ENCODE measurements at places on chromosomes 7 and 10.

DNA sequence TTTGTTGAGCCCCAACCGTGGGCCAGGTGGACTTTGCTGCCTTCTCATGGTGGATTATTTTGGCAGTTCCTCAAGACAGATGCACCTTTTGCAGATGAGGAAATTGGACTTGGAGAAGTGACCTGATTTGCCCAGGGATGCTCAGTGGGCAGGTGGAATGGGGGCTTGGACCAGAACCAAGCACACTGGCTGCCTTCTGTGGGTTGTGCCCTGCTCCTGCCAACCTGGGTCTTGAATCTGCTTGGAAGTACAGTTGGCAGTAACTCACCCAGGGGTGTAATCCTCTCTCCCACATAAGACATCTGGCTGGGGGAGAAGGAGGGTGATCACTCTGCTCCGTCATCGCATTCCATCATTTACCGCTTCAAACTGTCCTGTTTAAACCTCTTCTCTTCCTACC, 110.5 kb upstream of the GPR26 start:
- DNase-seq = no peak

- DNase-seq = no peak
These were observed 96.5 kb downstream of the KAT6B start for GRCh38 chr10:74922921-74923320.

DNA sequence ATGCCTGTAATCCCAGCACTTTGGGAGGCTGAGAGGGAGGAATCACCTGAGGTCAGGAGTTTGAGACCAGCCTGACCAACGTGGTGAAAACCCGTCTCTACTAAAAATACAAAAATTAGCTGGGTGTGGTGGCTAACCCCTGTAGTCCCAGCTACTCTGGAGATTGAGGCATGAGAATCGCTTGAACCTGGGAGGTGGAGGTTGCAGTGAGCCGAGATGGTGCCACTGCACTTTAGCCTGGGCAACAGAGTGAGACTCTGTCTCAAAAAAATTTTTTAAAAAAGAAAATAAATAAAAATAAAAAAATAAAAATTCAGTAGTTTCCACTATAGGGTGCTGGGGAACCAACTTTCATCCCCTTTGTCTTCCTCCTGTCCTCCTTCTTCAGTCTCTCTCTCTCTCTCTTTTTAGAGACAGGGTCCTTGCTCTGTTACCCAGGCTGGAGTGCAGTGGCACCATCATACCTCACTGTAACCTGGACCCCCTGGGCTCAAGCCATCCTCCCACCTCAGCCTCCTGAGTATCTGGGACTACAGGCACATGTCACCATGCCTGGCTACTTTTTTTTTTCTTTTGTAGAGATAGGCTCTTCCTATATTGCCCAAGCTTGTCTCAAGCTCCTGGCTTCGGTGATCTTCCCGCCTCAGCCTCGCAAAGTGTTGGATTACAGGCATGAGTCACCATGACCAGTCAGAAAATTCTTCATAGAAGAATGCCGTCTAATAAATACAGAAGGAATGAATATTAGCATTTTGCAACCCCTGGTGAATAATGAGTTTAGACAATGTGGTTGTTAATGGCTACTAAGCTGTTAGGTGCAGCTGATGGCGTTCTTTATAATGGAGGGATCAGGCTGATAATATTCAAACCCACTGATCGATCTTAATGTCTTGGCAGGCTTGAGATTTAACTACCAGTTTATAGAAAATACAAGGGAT, 20.6 kb downstream of the RBM20 start:
- no peak for DNase-seq

DNA sequence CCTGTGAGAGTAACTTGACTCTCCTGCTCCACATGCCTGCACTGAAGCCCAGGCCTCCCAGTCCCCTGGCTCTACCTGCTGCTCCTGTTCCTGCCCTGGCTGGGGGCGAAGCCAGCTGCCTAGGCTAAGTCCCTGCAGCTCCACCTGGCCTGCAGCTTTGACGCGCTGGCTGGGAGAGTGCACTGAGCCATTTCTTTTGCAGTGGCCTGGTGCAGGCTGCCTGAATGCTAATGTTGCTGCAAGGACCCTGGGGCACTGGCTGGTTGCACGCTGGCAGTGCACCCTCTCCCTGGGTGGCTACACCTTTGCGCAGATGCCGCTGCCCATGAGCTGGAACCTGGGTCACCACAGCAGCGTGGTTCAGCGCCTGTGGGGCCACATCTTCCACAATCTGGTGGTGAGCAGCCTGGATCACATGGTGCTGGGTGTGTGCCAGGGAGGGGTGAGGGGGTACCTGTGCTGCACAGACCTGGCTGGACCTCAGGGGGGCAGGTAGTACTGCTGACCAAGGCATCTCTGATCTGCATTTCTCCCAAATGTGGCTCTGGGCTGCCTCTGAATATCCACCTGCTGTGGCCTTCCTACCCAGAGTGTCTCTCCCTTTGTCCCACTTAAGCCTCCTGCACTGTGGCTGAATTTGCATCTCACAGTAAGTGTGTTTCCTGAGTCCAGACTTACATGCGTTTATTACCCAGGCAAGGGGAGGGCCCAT, 20.0 kb downstream of the IMPDH1 start:
- no peak for DNase-seq

DNA sequence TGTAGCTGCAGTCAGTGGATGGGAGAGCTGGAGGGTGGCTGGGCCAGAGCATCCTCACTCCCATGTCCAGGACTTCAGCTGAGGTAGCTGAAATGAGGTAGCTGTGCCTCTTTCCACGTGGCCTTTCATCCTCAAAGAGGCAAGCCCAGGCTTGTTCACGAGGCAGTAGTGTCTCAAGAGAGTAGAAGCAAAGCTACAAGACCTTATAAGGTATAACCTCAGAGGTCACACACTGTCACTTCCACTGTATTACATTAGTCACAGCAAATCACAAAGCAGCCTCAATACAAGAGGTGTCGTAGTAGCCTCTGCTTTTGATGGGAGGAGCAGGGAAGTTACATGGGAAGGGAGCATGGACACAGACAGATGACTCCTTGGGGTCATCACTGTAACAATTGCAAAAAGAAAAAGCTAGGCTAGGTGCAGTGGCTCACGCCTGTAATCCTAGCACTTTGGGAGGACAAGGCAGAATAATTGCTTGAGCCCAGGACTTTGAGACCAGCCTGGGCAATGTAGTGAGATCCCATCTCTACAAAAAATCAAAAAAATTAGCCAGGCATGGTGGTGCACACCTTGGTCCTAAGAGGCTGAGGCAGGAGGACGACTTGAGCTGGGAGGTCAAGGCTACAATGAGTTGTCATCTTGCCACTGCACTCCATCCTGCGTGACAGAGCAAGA, 97.5 kb downstream of the SKIDA1 start:
- no peak for DNase-seq
